ENCODE measurements at places on chromosomes 7 and 10. TPM values are rescaled to one million over a fixed set of nuclear protein-coding genes. Genes with fewer than 3 reads are reported as not detected.

Gene OIT3
- total RNA-seq = not detected

Gene CRHR2
- not detected for total RNA-seq

DNA sequence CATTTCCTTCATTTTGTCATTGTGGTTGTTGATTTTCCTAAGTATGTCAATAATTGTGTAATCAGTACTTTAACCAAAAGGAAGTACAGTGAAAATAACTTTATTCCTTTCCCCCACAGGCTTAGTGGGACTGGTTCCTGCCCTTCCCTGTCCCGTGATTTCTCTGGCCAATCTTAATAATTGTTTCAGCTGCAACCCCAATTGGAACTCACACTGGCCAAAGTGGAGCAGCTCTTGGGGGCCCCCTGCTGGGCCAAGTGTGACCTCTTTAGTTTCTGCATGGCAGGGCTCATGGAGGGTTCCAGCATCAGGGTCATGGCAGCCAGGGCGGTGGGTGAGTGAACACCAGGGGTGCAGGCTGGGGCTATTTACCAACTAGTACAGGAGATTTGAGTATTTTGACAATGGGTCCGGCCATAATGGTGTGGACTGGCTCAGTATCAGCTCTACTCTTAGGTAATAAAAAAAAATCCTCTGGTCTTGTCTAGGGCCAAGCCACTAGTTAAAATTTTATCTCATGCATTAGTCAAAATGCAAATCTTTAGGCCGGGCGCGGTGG lies 31.7 kb downstream of the CYCS start:
- peak; percentile 70 for DNase-seq

DNA sequence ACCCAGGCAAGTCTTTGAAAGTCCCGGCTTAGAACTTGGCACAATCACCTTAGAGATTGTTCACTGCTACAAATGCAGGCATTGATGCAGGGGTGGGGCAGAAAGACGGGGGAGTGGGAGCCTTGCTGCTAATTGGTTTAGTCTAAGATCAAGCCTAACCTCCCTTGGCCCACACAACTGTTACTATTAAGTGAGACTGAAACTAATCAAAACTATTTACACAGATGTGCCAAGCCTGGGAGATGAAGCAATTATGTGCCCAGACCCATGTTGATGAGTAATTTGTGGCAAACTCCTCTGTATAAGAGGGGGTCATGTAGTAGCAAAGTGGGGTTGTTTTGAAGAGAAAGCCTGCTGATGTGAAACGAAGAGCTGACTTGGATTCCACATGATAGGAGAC lies 178.2 kb upstream of the ITGB1 start:
- DNase-seq = no peak

Gene GIMAP2
- total RNA-seq = 16.4 TPM

Gene CARD11
- total RNA-seq = 0.33 TPM

DNA sequence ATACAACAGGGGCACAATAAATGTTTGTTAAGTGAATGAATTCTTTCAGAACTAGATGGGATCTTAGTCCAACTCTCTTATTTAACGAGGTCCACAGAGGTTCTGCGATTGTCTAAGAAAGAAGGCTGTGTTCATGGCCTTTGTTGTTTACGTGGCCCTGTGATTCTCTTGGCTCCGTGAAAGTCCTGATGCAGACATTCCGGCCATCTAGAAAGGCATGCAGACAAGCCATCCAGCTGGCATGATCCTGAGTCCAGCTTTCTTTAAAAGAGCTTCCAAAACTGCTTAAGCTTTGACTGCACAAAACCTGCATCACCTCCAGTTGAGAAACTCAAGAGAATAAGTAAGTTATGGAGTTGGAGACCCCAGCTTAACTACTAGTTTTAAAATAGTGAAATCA lies 26.0 kb downstream of the EGFR start:
- DNase-seq = no peak

Gene LBX1
- total RNA-seq = not detected

DNA sequence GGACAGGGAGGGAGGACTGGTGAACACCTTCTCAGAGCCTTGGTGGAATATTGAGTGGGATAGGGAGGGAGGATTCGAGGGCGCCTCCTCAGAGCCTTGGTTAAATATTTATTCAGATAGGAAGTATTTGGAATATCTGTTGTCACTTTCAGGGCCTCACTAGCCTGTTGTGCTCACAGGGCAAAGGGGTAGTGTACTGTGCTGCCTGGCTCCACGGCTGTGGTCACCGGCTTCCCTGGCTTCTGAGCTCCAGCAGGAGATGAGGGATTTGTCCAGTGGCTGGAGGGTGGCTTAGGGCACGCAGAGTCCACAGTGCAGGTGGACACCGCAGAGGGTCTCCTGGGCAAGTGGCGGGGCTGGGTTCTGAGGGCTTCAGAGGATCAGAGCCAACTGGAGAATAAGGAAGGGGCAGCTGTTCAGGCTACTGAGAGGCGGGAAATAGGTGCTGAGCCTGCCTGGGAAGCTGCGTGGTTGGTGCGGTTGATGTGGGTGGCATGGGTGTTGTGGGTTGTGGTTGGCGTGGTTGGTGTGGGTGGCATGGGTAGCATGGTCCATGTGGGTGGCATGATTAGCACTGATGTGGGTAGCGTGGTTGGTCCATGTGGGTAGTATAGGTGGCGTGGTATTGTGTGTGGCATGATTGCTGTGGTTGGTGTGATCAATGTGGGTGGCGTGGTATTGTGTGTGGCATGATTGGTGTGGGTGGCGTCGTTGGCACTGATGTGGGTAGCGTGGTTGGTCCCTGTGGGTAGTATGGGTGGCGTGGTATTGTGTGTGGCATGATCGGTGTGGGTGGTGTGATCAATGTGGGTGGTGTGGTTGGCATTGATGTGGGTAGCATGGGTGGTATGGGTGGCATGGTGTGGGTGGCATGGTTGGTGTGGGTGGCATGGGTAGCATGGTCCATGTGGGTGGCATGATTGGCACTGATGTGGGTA lies 16.7 kb downstream of the INPP5A start:
- DNase-seq = peak; percentile 46

Gene MEIG1
- total RNA-seq = 1.3 TPM

- no peak for DNase-seq
These were observed 1.1 kb downstream of the ZNF777 start for GRCh38 chr7:149459540-149460452.

Gene TET1
- total RNA-seq = 6.4 TPM

Gene CYP2C18
- total RNA-seq = not detected

Measured in sigmoid colon (tissue), 7 donors.